ENCODE measurements at places on chromosomes 2 and 18.

GRCh38 chr2:45432406-45432805 lies 178.7 kb downstream of the SRBD1 start:
- no peak for DNase-seq

DNA sequence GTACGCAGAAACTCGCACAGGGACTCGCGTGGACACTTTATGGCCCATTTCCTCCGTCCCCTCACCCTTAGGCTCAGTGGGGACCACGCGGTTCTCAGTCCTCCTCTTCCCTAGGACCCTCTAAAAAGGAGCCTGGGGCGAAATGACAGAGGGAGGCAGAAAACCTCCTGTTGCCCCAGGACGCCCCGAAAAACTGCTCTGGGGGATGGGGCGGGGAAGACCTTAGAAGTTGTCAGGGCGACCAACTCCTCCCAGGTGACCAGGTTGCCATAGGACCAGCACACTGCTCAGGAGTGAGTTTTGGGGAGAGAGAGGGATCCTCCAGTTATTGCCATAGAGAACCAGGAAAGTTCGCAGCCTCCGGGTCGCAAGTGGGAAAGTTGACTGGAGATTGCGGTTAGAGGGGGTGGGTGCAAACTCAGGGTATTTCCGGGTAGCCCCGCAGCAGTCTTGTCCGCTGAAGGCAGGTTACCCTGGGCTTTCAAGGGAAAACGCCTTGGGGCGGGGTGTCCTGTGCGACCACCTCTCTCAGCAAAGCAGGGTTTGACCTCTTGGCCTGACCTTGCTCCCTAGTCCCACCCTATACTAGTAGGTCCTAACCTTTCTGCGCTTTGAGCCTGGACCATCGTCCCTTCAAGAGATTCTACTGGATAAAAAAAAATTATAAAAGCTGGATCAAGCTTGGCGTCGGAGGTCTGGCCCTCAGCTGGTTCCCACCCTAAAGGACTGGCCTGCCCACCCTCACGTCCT lies 7.8 kb upstream of the PAX3 start:
- DNase-seq, result no peak

- no peak for DNase-seq
These were observed 136.6 kb downstream of the ZAP70 start for GRCh38 chr2:97849881-97850528.

DNA sequence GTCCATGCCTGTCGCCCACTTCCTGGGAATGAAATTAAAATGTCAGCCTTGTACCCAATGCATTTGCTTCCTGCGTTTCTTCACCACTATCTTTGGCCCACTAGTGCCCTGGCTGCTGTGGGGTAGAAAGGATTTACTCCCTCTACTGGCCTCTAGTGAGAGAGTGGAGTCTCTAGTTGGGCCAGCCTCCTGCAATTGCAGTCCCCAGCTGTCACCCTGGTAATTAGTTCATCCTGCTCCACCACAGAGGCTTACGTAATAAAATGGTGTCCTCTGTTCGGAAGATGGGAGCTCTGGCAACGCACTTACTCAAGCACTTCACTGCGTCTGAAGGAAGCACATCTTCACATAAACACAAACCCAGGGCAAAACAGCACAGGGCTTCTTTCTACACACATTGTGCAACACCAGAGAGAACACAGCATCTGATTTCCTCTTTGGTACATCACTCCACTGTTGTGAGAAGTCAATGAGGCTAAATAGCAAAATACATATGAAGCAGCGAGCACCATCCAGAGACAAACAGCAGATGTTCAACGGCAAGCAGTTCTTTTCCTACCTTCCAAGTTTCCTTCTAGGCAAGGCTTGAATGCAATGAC lies 274.6 kb downstream of the LRATD1 start:
- DNase-seq, result no peak

- DNase-seq, result no peak
These were observed 42.7 kb upstream of the ZFP36L2 start for GRCh38 chr2:43269074-43269572.

Measured in stimulated activated CD8-positive, alpha-beta memory T cell treated with anti-CD3 and anti-CD28 coated beads, Interleukin-2, amount 100 ng/mL, for 48 hours (primary cell).